Panc1 (cell line): ENCODE measurements at places on chromosomes 3 and 15. TPM values are rescaled to one million over a fixed set of nuclear protein-coding genes. Genes with fewer than 3 reads are reported as not detected.

STRC gene
- not detected for total RNA-seq

TGM5 gene
- total RNA-seq, result not detected

CTXN2 gene
- total RNA-seq, result 0.05 TPM

PROK2 gene
- not detected for total RNA-seq

ZNF502 gene
- not detected for total RNA-seq

NLGN1 gene
- total RNA-seq, result 0.85 TPM

ZMYND10 gene
- total RNA-seq, result 3.6 TPM

NME9 gene
- total RNA-seq, result not detected

ROBO1 gene
- 61.6 TPM for total RNA-seq

EFCAB12 gene
- 0.54 TPM for total RNA-seq
